ENCODE measurements at places on chromosomes 5 and 9.

DNA sequence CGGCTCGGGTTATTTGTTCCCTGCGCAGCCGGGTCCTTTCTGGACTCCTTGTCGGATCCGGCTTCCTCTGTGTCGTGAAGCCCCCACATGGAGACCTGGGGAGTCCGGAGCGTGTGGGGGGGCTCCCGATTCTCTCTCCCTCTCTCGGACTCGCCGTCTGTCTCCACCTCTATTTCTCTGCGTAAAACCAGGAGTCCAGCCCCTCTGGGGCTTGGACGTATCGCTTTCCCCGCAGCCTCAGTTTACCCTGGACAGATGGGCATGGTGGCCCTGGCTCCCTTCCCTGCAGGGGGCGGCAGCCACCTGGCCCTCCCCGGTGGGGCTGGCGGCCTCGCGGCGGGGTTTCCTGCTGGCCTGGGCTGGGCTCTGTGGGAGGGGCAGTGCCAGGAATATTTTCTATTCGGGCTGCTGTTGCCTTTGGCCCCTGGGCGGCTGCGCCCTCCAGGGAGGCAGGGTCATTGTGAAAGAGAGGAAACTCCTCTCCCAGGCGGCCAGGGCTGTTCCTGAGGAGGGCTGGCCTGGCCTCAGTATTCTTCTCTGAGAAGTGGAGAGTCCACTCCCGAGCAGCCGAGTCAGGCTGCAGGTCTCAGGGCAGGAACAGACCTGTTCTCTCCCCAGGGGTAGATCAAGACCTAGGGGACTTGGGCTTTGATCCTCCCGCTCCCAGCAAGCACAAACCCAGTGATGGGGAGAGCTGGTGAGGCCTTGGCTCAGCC is 665 bp downstream of the ASS1 start:
- peak; percentile 50 for DNase-seq

GRCh38 chr5:98772415-98773213 is 849 bp upstream of the RGMB start:
- peak; percentile 86 for DNase-seq

DNA sequence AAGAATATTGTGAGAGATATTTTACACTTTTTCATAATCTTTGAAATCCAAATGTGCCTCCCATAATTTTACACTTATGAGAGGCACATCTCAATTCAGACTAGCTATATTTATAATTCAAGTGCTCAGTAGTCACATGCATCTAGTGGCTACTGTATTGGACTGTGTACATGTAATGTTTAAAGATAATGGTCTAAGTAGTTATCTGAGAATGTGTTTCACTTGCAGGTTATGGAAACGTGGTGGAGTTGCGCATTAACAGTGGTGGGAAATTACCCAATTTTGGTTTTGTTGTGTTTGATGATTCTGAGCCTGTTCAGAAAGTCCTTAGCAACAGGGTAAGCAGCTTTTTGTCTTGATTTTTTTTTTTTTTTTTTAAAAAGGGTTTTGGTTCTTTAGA is 28.8 kb downstream of the G3BP1 start:
- no peak for DNase-seq

DNA sequence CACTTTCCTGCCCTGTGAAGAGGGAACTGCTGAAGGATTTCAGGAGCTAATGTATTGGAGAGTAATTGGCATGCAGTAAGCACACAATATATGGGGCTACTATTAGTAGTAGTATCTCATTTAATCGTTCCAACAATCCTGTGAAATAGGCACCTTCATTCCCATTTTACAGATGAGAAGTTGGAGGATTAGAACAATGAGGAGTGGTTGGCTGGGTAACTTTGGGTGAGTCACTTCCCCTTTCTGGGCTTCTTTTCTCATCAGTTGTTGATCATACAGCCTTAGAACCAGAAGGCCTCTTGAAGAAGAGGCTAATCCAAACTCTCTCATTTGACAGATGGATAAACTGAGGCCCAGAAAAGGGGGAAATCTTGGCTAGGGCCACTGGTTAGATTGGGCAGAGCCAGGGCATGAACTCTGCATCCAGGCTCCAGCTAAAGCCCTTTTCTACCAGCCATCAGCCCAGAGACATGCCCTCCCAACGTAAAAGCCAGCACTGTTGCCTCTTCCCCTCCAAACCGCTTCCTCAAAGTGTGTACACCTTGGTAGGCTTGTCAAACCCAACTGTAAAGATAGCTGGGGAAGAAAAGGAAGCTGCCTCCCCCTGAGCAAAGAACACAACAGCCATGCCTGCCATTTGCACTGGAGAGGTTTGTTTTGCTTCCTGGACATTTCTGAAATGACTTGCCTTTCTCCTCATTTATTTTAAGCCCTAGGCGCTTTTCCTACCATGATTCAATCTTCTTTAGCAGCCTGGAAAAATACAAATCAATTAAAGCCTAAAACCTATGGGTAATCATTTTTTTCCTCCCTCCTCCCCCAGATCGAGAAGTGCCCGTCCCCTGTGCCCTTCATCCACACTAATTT is 992 bp downstream of the SPACA9 start:
- DNase-seq = no peak

- no peak for DNase-seq
These were observed 133.5 kb downstream of the GADD45G start for GRCh38 chr9:89738137-89738932.

GRCh38 chr5:15002173-15002572 is 130.6 kb upstream of the ANKH start:
- no peak for DNase-seq

DNA sequence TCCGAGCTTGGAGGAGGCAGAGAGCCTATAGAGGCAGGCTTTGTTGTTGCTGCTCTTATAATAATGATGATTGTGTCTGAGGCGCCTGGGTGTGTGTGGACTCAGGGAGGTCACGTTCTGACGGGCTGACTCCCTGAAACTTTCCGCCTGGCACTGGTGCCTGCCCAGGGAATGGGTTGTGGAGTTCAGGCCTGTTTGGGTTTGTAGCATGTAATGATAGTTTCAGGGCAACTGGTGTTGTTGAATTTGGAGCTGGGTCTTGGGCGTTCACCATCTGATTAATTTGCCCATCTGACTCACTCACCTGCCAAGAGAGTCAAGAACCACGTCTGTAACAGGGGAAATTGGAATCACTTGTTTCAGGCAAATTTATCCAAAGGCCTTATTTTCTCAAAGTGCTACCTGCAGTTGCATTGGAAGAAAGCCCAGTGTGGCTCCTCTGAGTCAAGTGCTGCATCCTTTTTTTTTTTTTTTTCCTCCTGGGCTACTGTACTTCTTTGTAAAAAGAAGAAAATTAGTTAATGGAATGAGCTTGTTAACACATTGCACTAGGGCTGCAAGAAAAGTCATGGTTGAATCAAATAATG is 386.5 kb downstream of the GADD45G start:
- no peak for DNase-seq

DNA sequence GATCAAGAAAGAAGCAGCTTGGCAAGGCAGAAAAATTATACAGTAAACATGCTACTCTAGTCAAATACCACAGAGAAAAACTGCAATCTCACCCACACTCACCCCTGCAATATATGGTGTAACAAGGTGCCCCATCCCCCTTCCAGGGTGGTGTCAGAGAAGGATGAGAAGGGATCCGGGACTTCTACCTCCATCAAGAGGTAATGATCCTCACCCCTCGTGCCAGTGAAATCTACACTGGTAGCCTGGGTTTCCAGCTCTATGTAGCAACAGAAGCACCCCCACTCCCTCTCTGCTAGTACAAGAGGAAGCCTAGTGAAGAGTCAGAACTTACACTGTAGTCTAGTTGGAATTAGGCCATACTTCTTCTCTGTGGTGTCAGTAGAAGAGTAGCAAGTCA is 18.9 kb downstream of the SLCO4C1 start:
- DNase-seq = no peak

GRCh38 chr5:93297116-93297515 is 283.9 kb downstream of the NR2F1-AS1 start:
- no peak for DNase-seq

DNA sequence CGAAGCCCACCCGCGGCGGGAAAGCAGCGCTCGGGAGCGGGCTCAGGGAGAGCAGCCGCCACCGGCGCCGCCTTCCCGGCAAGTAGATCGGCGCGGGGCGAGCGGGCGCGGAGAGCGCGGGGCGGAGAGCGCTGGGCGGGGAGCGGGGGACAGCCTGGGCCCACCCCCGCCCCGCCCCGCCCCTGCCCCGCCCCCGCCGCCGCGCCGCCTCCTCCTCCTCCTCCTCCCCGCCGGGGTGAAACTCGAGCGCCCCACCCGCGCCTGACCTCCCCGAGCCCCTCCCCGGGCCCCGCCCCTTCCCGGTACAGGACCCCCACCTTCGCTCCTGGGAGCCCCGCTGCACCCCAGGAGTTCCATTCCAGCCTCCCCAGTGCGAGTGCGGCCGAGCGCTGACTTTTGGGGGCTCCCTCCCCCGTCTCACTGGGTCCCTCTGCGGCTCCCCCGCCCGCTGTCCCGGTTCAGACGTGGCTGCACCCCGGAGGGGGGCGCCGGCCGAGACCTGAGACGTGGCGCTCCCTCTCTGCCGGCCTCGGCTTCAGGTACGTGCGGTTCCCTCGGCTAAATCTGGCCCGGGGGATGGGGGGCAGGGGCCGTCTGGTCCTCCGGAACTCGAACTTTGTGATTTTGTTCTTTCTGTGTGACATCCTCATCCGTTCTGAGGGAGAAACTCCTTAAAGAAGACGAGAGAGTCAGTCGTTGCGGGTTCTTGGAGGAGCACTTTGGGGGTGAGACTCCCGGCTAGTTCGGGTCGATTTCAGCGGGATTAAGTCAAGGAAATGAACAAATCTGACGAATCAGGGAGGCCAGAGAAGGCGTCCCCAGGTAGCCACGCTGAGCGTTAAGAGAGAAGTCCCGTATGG is at the start of gene SEMA5A:
Gene SEMA5A (minus strand): TSS at position 84 of the 860 bp plus-strand sequence. CDS start 166,129 bp downstream, outside the sequence.
- peak; percentile 83 for DNase-seq

GRCh38 chr9:82726424-82727276 is 336.3 kb downstream of the RASEF start:
- DNase-seq = no peak

DNA sequence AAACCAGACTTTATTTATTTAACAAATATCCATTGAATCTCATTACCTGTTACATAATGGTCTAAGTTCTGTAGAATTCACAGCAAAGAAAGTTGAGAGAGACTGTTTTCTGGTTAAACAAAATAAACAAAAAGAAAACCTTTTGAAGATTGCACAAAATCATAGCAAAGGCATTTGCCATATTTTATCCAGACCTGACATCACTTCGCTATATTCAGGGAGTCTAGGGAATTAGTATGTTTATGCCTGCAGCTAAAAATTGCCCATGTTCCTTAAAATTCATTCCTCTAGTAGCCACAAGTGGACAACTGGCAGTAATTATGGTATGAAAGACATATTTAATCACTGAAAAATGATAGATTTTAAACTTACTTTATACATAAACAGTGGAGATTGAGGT is 577.0 kb upstream of the DAB2 start:
- DNase-seq = peak; percentile 18
